ENCODE measurements at places on chromosomes 5 and 9.

DNA sequence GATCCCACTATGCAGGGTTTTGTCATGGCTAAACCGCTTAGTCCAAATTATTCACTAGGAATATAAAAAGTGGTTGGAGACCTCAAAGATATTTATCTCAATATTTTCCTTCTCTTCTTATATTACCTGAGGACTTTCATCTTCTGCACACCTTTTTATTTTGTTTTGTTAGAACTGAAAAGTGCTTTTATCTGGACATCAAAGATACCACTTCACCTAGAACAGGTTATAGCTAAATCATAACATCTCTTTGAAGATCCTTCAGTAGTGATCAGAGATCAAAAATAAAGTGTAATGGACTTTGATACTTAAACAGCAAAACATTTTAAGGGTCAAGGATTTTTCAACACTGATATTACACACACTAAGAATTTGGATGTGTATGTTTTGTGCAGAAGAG, 160.2 kb downstream of the MCTP1 start:
- no peak for DNase-seq

DNA sequence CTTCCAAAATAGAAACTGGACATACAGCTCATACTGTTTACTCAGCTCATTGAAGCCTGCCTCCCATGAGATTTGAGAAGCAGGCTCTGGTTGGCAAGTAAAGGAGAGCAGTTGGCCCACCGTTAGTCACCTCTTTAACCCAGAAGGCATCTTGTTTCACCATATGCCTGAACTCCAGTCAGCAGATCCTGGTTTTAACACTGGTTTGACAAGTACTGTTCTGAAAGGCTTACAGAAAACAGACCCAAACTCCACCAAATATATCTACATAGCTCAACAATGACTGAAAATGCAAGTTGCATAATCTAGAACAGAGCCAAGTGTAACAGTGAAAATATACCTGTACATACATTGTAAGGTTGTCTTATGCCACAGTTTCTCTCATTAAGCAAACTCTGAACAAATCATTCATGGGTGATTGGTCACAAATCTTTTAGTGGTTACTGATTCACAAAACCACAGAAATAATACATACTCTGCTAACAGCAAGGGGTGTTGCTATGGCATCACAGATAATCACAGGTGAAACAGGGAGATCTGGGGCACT, 198.8 kb downstream of the BNC2 start:
- DNase-seq: no peak

DNA sequence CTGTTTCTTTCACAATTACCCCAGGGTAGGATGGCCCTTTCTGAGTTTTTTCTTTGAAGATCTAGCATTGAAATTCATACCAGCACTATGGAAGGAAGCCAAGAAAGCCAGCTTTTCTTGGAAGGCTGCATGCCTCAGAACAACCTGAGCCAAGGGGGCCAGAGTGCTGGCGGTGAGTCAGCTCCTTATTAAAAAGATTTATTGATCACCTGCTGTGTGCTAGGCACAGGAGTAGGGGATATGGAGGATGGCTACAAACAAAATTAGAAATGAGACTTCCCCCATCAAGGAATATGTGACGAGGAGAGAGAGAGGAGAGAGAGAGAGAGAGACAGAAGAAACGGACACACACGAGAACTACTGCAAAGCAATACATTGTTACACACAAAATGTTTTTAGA, 184.6 kb upstream of the PUM3 start:
- DNase-seq: no peak

- DNase-seq: no peak
Observed at GRCh38 chr5:33170411-33170810, 270.4 kb upstream of the TARS1 start.

- DNase-seq: no peak
Observed at GRCh38 chr9:13234932-13235331, 44.6 kb downstream of the MPDZ start.

- no peak for DNase-seq
Observed at GRCh38 chr9:79945016-79945415, 373.3 kb downstream of the TLE4 start.

DNA sequence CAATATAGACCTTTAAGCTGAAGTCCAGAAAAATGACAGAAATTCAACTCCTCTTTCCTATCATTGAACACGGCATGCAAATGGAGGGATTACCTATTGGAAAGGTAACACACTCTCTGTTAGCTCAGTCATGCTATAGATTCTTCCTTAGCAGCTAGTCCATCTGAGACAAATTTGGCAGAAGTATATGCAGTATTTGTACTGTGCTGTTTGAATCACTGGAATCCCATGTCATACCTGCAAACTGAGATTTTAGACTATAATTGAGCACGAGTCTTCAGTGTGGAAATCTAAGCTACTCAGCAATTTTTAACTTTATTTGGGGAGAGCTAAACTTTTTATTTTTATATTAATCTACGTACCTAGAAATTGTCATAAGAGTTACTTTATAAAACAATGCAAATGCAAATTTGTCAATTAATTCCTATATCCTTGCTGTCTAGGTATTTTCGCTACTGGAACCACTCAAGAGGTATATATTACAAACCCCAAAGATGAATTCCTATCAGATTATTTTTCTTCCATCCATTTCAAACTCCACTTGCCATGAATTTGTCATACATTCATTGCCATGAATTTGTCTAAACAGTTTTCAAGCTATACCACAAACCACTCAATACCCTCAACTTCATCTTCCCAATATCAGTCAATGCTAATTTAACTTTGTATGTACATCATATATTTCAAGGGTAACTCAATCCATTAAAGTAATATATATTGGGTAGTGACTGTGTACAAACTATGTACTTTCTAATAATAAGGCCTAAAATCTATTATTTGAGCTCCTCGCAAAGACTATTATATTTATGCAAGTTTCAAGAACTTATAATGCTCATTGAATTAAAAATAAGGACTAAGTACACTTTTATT, 224.8 kb downstream of the MEF2C start:
- no peak for DNase-seq

Data from SW 1271 (cell line).